ENCODE measurements at places on chromosomes 2 and 18.
A peak's percentile ranks its signal among the peaks of the same experiment; 100 is the strongest.

GRCh38 chr2:43305517-43305916 lies 79.1 kb upstream of the ZFP36L2 start:
- no peak for DNase-seq

DNA sequence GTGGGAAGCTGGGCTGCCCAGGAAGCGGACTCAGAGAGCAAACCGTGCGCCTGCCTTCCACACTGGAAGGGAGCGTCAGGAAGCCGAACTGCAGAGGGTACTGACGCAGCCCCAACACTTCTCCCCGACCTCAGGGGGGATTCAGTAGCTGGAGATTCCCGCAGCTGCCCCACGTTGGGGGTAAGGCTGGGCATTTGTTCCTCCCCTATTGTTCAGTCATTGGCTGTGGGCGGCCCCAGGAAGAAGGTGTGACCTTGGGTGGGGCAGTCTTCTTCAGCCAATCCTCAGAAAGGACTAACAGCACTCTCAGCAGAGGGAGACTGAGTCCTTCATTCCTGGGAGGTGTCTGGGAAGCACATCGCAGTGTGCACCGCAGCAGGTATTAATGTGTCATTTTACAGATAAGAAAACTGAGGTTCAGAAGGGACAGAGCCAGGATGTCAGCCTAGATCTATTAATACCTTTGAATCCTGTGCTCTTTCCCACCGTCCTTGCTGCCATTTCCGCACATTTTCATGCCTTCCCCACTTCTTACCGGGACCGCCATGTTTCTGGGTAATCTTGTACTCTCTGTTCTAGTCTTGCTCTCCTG lies 12.1 kb upstream of the C18orf32 start:
- no peak for DNase-seq

- DNase-seq = no peak
Observed at GRCh38 chr2:65292461-65293011, 64.9 kb downstream of the ACTR2 start.

GRCh38 chr2:241412144-241412543 lies 56.1 kb downstream of the FARP2 start:
- DNase-seq = peak; percentile 89

GRCh38 chr2:166134252-166135151 lies 6.7 kb upstream of the SCN1A start:
- DNase-seq = no peak

GRCh38 chr2:55865096-55865835 lies 58.3 kb downstream of the EFEMP1 start:
- peak; percentile 73 for DNase-seq

- peak; percentile 47 for DNase-seq
Observed at GRCh38 chr18:58267493-58267892, 223.5 kb downstream of the NEDD4L start.

DNA sequence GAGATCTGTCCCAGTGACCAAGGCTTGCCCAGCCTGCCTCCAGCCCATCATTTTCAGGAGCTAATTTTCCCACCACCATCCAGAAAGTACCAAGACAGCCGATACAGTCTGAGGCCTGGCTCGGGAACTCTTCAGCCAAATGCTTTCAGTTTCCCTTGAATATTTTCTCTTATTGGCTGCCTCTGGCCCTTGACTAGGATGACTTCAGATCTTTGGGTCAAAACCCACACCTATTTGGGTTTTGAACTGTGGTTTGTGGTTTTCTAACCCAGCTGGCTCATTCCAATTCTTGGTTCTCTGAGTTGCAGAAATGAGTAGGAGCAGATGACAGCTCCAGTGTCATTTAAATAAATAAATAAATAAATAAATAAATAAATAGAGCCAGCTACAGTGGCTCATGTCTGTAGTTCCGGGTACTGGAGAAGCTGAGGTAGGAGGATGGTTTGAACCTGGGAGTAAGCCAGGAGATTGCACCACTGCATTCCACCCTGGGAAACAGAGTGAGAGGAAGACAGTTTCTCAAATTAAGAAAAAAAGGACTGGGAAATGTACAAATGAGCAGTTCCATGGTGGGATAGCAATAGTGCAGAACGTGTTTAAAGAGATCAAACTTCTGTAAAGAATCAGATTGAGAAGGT lies 465.0 kb upstream of the SOX11 start:
- DNase-seq = peak; percentile 24

DNA sequence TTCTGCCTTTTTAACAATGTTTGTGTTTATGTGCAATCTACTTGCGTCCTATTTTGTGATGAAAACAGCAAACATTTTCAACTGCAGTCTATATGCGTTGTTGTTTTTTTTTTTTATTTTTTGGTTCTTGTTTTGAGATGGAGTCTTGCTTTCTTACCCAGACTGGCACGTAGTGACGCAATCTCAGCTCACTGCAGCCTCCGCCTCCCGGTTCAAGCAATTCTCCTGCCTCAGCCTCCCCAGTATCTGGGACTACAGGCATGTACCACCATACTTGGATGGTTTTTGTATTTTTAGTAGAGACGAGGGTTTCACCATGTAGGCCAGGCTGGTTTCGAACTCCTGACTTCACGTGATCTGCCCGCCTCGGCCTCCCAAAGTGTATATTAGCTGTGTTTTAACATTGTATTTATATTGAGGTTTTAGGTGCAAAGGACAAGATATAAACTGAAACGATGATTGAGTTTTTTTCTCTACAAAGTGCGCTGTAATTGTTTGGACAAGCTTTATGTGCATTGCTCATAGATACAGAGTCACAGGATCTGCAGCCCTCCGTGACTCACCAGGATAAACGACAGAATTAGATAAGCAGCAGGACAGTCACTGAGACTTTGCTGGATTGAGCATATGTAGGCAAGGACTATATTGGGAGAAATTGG lies 17.4 kb downstream of the CDH7 start:
- no peak for DNase-seq

GRCh38 chr18:907115-907884 lies 2.6 kb downstream of the ADCYAP1 start:
- DNase-seq = no peak

DNA sequence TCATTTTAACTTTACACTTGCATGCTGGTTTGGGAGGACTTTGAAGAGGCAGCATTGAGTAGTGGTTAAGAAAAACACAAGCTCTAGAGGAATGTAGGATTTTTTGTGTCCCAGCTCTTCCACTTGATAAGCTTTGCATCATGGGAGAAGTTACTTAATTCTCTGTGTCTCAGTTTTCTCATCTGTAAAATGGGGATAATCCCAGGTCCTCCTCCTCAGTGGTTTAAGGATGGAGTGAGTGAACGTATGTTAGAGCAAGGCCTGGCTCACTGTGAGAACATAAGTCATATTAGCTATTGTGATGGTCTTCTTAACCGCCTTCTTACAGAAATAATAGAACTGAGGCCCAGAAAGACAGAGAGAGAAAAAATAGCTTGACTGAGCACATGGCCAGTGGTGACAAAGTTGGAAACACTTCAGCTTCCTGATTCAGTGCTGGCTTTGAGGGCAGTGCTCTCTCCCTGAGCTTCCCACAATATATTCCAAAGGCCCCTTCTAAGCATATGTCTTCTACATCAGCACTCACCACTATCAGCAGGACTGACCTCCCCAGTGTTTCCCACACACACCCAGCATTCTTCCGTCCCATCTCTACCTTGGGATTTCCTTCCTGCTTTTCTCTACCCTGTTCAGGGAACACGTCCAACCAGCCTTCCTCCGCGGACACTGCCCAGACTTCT lies 214.9 kb upstream of the TNP1 start:
- no peak for DNase-seq

GRCh38 chr2:69387770-69388481 lies 899 bp upstream of the GFPT1 start:
- no peak for DNase-seq

GRCh38 chr2:48346124-48346536 lies 183.8 kb upstream of the STON1 start:
- DNase-seq = peak; percentile 26

DNA sequence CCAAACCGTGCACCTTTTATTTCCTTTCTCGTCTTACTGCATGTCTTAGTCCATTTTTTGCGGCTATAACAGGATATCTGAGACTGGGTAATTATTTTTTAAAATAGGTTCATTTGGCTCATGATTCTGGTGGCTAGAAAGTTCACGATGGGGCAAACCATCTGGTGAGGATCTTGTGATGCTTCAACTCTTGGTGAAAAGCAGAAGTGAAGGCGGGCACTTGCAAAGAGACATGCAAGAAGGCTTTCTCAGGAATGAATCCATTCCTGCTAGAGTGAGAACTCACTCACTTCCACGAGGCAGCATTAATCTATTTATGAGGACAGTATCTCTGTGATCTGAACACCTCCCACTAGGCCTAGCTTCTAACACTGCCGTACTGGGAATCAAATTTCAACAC lies 327.1 kb upstream of the RBMS1 start:
- DNase-seq = no peak

All from fibroblast of skin of abdomen (primary cell).